ENCODE measurements at places on chromosomes 13 and 19.

- no peak for DNase-seq
Observed at GRCh38 chr19:51145916-51146493, 3.9 kb downstream of the SIGLEC7 start.

DNA sequence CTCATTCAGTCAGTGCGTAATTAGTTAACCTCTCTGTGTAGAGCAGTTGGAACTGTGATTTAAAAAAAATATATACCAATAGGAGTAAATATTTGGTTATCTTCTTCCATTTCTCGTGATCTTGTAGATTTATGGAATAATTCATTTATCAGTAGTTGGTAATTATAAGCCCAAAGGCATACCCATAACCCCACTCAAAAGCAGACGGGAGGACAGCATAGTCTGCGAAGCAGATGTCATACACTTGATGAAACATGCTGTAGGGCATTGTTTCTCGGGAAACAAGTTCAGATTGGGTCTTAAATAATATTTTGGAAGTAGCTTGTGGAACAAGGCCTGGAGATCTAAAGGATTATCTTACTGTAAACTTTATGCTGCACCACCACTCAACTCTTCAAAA is 119.7 kb downstream of the FRY start:
- DNase-seq = no peak

DNA sequence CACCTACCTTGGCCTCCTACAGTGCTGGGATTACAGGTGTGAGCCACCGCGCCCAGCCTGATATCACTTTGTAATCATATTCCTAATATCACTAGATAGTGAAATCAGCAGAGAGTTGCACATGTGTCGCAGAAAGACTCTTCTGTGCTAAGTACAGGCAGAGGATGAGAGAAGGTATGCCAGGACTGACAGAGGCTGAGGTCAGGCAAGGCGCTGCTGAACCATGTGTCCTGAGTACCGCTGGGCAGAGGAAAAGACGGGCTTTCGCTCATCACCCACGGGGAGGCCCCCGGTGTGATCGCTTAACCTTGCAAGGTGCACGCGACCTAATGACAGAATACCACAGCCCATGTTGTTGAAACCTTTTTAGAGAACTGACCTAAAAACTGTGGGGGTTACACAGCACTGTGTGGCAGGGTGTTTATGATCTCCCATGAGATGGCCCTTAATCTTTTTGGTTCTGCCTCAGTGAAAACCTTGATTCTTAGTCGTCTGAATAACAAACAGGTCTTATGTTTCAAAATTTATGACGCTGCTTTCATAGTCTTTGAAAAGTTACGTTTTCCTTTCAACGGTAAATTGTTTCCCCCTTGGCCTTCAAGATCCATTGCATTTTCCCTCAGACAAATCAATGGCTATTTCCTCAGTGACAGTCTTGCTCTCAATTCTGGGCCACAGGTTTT is 12.2 kb downstream of the GJA3 start:
- no peak for DNase-seq

DNA sequence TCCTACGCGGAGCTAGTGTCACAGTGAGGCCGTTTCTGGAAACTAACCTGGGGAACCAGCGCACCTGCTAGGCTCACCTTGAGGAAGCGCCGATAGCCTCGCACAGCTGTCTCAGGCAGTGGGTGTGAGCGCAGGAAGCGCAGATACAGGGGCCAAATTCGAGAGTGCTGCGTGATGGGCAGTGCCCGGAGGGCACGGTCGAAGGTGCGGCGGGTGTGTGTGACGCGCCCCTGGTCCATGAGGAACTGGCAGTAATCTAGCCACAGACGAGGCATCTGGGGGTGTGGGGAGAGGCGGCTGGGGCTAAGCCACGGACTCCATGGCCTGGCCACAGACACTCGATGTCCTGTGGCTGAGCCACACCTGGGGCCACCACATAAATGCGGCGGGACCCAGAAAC is 2.2 kb downstream of the XAB2 start:
- no peak for DNase-seq

DNA sequence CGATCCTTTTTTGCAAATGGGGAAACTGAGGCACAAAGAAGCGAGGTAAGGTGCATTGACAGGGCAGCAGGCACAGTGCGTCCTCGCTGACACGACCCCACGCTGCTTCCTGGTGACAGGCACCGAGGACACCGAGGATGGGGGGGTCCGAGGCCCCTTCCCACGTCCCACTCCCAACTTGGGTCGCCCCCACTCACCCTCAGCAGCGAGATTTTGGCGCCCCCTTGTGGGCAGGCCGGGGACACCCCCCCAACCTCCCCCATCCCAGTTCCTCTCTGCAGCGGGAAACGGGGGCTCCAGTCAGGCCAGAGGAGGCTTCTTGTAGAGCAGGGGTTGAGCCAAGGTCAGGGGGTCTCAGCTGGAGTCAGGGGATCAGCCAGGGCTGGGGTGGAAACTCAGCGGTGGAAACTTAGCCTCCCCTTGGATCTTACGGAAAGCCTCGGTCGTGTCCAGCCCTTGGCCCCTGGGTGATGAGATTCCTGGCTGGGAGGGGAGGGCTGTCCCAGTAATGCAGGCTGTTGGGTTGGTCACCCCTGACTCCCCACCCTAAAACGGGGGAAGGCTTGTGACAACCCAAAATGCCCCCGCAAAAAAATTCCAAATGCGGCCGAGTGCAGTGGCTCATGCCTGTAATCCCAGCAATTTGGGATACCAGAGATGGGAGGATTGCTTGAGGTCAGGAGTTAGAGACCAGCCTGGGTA is 8.2 kb downstream of the SMIM24 start:
- peak; percentile 14 for DNase-seq

DNA sequence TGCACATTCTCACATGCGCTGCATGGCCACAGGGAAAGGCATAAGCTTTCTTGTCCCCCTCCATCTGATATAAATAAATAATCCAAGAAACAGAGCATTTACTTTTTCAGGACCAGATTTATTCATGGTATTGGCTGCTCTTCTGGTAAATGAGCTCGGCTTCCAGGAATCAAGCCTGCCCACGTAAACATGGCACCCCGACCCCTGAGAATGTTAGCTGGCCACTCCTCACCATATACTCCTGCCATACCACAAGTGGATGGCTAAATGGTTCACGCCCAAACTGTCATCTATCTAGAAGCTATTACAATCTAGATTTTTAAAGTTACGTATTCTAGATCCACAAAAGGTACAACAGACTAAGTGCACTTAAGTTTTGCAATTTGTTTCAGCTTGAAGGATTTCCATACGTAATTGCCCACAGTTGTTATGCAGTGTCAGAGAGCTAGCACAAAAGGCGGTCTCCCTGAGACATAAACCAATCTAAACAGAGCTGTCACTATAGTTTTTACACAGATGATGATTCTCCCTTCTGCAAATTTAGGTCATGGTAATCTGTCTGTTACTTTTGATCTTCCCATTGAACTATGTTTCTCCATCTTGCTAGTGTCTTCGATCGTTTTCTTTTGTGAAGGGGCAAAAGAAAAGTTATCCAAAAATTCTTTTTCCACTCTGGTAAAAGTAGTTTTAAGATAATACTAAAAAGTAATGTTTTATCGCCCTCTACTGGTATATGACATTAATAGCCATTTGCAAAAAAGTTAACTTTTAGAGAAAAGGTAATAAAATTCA is 16.2 kb upstream of the FOXO1 start:
- peak; percentile 75 for DNase-seq

DNA sequence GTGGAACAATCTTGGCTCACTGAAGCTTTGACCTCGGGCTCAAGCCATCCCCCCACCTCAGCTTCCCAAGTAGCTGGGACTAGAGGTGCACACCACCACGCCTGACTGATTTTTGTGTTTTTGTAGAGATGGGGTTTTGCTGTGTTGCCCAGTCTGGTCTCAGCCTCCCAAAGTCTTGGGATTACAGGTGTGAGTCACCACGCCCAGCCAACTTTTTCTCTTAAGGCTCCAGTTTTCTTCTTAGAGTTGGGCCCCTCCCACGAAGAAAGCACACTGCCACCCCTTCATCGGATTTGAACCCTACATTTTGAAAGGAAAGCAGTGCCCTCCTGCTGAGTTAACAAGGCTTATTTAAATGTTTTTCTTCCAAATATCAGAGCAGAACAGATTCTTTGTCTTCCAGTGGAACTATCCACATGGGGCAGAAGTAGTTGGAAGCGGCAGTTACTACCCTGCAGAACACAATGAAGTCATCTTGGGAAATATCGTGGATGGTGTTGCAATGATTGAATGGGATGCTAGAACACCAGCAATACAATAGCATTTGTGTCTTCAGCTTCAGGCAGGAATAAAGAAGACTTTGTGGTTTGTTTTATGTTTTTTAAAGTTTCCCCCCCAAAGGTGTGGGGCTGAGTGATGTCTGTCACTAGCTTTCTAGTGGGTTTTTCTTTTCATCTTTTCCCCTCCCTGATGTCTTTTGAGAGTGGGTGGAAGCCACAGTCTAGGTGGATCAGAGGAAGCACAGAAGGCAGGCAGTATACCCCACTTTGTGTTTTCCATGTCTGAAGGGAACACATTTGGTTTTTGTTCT is 8.9 kb downstream of the ACTN4 start:
- DNase-seq = no peak

GRCh38 chr19:1665565-1666047 is 13.2 kb upstream of the TCF3 start:
- no peak for DNase-seq

- DNase-seq = no peak
Observed at GRCh38 chr13:78611040-78611439, 7.7 kb upstream of the POU4F1 start.

GRCh38 chr13:33349288-33349985 is 63.9 kb upstream of the STARD13 start:
- peak; percentile 35 for DNase-seq

DNA sequence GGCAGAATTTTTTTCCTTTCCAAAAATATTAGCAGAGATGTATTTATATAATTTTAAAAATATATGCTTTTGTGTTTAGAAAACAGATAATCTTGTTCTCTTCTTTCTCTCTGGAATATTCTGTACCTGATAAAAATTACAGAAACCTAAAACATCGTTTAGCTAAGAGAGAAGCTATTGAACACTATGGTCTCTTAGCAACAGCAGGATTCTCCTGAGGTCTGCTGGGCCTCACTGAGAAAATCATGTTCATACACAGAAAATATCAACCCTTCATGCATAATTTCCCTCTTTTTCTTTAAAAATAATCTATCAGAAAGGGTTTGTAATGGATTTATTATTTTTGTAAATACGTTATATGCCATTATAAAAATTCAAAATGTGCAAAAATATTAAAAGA is 242.2 kb downstream of the DCLK1 start:
- no peak for DNase-seq

GRCh38 chr13:50893211-50893852 is 16.3 kb upstream of the RNASEH2B start:
- peak; percentile 62 for DNase-seq

DNA sequence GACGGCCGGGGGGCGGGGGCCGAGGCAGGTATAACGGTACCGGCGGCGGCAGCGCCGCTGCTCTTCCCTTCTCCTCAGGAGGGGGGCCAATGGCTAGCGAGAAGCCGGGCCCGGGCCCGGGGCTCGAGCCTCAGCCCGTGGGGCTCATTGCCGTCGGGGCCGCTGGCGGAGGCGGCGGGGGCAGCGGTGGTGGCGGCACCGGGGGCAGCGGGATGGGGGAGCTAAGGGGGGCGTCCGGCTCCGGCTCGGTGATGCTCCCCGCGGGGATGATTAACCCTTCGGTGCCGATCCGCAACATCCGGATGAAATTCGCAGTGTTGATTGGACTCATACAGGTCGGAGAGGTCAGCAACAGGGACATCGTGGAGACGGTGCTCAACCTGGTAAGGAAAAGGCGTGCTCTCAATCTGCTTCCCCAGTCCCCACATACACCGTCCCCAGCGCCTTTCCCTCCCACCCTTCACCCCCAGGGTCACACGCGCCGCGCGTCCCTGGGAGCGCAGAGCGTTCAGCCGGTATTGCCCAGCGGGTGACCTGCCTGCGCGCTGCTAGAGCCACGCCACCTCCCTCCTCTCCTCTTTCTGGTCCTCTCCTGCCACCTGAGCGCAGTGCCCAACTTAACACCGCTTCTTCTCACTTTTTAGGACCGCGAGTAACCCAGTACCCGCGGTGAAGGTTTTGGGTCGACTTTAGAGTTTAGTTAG is 814 bp downstream of the NBEA start:
- DNase-seq = no peak

- peak; percentile 65 for DNase-seq
Observed at GRCh38 chr13:96984051-96984508, 10.2 kb downstream of the OXGR1 start.

GRCh38 chr13:48493851-48494250 is 39.0 kb downstream of the RCBTB2 start:
- no peak for DNase-seq

DNA sequence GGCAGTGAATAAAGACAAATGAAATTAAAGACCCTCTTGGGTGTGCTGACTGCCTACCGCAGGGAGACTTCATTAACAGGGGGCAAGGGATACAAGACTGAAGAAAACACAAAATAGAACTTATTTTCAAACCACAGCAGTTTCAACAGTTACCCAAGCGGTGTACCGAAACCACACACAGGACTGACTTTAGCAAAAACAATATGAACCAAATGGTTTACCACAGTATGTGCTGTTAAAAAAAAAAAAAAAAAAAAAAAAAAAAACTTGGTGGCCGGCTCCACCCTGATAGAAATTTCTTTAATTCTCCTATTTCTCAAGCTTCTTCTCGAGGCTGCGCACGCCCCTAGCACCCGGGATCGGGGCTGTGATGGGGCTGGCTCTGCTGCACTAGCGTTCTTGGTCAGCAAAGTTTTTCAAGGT is 42.6 kb downstream of the KLF2 start:
- DNase-seq = peak; percentile 12

DNA sequence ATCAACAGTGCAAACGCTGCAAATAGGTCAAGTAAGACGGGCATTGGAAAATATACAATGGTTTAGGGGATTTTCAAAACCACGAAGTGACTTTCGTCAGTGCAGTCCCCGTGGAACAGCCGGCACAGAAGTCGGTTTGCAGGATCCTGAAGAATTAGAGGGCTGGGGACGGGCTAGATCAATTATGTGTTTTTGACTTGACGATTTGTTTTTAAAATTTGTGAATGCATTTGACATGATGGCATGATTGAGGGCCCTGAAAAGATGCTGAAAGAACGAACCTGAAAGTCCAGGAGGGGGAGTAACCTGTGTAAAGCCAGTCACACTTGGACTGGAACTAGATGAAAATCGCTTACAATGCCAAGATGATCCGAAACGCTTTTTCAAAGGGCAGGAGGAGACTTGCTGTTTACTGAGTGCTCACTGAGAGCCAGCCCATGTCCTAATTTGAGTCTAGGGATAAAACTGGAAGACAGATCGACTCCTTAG is 8.9 kb upstream of the DGKH start:
- peak; percentile 50 for DNase-seq

GRCh38 chr13:108346376-108346775 is 76.9 kb downstream of the TNFSF13B start:
- no peak for DNase-seq

DNA sequence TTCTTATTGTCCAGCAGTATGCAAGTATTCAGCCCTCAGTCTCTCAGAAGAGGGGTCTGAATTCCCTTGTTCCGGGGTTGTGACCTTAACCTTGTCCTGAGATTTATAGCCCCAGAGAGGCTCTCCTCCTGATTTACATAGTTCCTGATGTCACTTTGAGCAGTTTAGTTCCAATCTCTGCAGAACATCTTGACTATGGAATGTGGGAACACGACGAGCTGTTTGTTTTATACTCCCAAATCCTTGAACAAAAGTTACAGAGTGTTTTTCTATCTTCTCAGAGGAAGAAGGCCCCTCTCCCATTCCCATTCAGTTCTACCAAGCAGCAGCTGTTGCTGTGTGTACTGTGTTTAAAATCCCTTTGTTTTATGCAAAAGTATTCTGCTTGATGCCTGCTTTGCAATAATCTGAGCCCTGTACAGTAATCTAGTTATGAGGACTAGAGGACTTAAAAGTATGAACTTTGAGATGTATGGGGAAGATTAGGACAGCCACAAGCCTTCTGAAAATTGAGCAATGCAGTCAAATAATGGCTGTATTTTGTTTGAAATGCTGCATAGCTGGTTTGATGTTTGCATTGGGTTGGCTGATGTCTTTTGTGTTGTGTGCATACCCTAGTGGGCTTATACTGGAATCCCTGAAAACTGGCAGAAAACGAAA is 74.7 kb downstream of the KL start:
- no peak for DNase-seq
